ENCODE measurements at places on chromosomes 13 and 19.

DNA sequence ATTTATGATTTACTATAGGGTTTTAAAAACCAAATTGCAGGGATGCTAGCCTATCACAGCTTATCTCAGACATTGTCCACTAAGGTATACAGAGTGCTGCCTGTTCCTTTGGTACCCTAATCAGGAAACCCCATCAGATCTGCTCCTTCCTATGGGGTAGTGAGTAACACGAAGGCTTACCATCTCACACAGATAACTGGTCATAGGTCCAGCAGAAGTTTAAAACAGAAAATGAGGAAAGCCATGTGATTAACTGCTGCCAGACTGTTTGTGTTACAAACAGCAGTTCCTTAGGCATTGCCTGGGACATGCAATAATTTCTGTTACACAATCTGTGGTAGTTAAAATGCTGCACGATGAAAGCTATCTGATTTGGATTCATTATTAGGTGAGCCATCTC, 53.5 kb upstream of the ALOX5AP start:
- no peak for DNase-seq

DNA sequence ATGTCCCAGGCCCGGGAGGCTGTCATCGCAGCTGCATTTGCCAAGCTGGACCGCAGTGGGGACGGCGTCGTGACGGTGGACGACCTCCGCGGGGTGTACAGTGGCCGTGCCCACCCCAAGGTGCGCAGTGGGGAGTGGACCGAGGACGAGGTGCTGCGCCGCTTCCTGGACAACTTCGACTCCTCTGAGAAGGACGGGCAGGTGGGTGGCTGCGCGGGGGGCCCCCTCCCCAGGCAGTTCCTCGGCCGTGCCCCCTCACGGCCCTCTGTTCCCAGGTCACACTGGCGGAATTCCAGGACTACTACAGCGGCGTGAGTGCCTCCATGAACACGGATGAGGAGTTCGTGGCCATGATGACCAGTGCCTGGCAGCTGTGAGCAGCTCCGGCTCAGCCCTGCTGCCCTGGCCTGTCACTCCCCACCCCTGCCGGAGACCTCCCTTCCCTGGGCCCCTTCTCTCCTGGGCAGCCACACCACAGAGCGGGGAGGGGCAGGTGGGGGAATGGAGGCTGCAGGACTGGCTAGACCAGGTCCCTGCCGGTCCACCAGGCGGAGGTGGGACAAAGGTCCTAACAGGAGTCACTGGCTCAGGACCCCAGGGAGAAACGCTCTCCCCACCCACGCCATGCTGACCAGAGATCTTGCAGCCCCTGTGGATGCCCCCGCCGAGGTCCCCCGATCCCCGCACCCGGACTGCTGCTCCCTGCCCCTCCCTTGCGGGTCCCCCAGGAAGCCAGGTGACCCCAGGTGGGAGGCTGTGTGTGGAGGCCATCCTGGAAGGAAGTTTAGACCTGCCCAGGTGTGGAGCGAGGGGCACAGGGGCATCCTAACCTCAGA, 1.1 kb downstream of the CAPS start:
- no peak for DNase-seq

DNA sequence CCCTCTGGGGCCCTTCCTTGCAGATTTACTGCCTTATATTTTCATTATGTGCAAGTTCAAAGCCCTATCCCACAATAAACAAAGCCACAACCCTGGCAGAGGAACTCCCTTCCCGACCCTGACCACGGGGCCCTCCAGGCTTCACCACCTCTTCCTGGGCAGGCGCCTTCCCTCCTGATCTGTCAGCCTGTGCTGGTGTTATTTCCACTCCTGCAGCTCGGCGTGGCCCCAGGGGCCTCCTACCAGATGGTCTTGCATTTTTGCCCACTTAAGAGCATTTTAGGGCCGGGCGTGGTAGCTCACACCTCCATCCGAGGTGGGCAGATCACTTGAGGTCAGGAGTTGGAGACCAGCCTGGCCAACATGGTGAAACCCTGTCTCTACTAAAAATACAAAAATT, 22.8 kb downstream of the SLC15A1 start:
- no peak for DNase-seq

DNA sequence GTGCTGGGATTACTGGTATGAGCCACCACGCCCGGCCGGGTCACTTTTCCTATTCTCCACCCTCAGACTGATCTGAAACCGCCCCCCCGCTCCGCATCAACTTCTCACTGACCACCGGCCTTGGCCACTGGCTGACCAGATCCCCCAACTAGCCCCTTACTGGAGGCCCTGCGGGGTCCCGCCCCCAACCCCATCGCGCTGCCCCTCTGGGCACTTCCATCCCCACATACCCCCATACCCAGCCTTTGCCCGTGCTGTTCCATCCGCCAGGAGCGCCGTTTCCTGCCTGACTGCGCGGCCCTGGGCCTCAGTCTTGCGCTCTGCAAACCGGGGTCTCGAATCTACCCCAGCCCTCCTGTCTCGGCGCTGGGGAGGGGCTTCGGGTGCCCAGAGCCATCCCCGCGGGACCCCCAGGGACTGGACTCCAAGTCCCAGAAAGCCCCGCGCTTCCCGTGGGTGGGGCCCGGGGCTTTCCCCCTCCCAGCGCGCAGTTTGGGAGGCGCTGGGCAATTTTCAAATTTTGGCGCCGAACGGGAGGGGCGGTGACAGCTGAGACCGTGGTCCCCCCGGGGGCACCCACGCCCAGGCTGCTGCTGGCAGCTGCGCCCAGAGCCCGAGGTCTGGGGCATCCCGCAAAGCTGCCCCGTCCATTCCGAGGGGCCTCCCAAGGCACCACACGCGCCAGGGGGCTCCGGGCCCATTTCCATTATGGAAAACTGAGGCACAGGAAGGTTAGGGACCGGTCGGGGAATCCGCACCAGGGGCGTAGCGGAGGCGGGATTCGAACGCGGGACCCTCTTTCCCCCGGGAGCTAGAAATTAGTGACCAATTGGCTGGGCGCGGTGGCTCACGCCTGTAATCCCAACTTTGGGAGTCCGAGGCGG, 5.2 kb upstream of the LMNB2 start:
- DNase-seq, result peak; percentile 90

DNA sequence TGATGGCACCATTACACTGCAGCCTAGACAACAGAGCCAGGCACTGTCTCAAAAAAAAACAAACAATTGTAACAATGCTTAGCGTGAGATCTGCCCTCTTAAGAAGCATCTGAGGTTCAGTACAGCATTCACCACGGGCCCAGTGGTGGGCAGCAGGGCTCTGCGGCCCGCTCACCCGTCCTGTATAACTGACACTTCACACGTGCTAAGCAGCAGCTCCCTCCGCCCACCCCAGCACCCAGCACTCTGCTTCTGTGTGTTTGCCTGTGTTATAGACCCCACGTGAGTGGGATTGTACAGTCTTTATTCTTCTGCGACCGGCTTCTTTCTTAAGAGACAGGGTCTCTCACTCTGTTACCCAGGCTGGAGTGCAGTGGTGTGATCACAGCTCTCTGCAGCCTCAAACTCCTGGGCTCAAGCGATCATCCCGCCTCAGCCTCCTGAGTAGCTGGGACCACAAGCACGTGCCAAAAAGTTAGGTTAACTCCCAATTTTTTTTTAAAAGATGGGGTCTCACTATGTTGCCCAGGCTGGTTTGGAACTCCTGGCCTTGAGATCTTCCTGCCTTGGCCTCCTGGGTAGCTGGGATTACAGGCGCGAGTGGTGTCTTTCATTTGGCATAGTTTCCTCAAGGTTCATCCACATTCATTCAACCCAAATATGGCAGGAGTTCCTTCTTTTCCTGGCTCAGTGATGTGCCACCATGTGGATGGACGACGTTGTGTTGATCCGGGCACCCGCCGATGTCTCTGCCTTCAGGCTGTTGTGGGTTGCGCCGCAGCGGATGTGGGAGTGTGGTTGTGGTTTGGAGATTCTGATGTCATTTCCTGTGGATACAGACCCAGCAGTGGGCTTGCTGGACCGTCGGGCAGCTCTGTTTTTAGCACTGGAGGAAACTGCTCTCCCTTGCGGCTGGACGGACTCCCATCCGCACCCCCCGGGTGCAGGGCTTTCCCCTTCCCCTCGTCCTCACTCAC, 170.0 kb downstream of the KDM4B start:
- peak; percentile 72 for DNase-seq

- DNase-seq, result peak; percentile 31
These were observed 29.4 kb upstream of the NDFIP2 start for GRCh38 chr13:79451500-79451962.

- no peak for DNase-seq
These were observed 46.6 kb upstream of the C19orf12 start for GRCh38 chr19:29761575-29762232.

DNA sequence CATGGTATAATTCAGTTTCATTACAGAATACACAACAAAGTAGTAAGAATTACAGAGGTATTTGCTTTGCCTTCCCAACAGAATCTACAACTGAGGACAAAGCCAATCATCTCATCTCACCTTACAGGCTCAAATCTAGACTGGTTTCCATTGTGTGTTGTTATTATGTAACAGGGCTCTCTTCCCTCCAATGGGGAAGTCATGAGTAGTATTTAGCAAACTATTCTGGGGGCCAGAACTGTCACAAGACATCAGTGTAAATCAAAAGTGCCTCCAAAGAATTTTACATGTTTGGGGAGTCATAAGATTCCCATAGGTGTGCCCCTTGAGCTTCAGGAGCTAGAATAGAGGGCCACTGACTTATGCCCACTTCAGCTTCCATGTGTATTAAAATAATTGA, 187.0 kb upstream of the EDNRB start:
- no peak for DNase-seq

- no peak for DNase-seq
These were observed 22.4 kb upstream of the SEMA6B start for GRCh38 chr19:4581666-4582553.

DNA sequence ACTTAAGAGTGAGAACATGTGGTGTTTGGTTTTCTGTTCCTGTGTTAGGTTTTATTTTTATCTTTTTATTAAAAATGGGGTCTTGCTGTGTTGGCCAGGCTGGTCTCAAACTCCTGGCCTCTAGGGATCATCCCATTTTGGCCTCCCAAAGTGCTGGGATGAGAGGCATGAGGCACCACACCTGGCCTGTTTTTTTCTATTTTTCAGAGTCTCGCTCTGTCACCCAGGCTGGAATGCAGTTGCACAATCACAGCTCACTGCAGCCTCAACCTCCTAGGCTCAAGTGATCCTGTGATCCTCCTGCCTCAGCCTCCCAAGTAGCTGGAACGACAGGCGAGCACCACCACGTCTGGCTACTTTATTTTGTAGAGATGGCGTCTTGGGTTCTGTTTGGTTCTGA, 7.6 kb downstream of the ZNF574 start:
- DNase-seq, result no peak

- DNase-seq, result no peak
These were observed 9.4 kb downstream of the ZNF546 start for GRCh38 chr19:40006273-40006691.

- DNase-seq, result no peak
These were observed 37.6 kb downstream of the ARHGEF18 start for GRCh38 chr19:7386308-7386707.

DNA sequence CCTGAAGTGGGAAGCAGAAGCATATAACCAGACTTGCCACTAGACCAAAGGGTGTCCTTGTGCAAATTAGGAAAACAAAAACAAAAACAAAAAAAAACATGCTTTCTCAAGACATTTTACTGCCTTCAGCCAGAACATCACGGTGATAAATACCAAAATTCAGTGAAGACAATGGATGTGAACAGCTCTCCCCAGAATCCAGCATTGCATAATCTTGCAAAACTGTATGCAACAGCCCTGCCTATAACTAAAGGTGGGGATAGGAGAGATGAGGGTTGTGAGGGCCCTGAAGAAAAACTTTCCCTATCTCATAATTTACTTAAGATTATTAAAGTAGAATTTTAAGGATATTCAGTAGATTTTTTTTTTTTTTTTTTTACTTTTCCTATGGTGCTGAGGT, 24.9 kb upstream of the NDFIP2 start:
- no peak for DNase-seq

DNA sequence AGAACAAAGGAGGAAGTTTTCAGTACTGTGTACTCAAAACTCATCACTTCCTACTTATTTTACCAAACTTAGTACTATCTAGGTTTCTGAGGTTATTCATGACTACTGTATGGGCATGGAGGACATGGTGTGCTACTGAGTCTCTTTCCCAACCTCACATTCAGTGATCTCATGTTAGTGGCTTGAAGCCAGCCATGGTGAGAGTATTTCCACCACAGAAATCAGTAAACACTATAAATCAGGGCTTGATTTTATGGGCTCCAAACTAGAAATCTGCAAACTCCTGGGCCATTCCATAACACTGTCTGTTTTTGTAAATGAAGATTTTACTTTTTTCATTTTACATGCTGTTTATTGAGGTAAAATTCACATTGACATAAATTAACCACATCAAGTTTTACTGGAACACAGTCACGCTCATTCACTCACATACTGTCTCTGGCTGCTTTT, 19.7 kb downstream of the MED26 start:
- no peak for DNase-seq

DNA sequence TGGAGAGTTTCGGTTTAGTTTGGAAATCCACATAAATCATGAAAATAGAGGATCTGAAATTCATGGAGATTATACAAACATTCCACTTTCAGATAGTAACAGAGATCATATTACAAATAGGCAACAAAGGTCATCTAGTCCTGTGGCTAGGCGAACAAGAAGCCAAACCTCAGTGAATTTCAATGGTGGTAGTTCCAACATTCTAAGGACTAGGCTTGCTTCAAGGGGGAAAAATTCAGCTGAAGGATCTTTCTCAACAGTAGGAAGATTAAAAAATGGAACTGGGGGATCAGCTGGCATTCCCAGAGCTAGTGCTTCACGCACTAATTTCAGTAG, 47.0 kb downstream of the FOXO1 start:
- DNase-seq, result no peak

GRCh38 chr13:76350399-76350798, 535.8 kb downstream of the KCTD12 start:
- DNase-seq, result no peak

All from GM12892 (cell line).